ENCODE measurements at places on chromosomes 3 and 15.

DNA sequence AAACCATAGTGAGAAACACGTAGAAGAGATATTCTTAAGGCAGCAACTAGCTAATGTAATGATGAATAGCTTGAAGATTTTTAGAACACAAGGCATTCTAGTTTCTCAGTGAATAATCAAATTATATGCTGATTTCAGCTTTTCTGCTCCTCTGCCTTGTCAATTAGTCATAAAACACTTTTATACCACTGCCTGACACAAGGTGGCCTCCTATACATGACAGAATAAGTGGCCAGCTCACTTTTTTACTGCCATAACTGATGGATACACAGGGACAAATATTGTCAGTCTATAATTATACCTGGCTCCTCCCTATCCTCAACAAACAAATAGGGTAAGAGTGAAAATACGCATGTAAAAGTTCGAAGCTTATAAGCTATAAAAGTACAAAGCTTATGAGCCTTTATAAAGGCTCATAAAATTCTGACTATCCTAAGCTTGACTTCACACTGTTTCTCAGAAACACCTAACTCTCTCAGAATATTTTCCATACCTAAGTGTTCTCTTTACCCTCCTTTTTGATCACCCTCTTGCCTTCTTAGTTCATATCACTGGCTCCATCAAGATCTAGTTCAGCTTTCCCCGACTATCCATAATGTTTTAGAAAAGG is 81.6 kb downstream of the HERC1 start:
- DNase-seq, result peak; percentile 14

- DNase-seq, result no peak
Measured at GRCh38 chr3:176765382-176765900, 431.8 kb downstream of the TBL1XR1 start.

DNA sequence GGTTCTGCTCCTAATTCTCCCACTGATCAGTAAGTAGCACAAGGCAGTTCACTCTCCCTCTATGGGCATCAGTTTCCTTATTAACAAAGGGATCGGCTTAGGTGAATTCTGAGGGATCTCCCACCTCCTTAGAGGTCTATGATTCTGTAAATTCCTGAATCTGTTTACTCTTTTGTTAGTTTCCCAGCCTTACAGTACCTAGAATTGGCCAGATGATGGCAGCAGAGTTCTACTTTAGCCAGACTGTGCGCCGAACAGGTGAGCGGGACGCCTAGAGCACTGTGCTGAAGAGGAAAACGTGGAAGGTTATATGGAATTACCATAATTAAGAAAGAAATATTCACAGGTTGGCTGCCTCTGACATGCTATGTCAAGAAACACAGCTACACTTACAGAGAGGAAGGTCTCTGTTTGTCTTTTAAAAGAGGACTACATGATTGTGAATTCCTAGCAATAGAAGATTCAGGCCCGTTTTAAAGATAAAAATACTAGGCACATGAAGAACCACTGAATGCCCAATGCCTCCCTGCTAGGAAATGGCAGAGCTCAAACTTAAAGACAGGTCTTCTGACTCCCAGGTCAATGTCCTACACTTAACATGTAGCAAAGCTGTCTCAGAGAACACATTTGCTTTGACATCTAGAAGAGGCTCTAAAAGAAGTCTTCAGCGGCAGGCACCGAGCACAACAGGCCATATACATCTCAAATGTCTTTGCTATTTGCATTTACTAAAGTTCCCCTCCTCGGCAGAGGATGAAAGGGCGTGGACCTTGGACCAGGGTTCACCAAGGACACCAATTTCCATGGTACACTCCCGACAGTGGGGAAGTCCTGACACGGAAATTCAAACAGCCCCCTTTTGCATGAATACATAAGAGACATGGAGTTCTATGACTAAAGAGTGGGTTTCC is 259.9 kb downstream of the FGF12 start:
- peak; percentile 37 for DNase-seq

DNA sequence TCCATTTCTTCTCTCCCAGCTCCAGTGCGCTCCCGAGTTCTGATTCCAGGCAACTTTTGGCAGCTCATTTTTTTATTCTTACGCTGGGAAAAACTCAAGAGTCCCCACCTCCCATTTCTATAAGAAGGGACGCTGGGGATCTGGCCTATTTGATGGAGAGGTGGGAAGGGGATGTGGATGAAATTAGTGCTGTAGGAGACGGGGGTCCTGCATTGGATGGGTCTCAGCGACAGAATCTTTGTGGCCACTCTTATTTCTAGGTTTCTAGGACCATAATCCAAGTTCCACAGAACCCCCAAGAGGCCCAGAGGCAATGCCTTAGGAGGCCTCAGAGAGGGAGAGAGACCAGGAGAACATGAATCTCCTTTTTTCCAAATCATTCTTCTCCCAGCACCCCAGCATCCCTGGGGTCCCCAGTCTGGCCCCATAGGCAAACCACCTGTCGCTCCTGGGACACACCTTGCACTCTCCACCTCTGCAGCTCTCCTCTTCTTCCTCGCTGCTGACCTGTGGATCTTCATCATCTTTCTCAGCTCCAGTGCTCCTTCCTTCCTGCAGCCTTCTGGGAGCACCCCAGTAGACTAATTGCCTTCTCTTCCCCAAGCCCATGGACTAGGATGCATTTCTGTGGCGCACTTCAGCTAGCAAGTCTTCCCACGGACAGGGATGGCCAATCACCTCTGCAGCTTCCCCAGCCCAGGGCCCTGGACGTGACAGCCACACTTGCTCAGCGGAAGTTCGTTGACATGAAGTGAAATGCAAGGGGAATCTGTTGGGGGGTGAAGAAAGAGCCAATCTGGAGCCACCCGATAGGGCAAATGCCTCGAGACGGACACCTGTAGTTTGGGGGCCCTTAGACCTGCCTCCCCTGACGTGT is 100.1 kb upstream of the ALDH1A3 start:
- no peak for DNase-seq

DNA sequence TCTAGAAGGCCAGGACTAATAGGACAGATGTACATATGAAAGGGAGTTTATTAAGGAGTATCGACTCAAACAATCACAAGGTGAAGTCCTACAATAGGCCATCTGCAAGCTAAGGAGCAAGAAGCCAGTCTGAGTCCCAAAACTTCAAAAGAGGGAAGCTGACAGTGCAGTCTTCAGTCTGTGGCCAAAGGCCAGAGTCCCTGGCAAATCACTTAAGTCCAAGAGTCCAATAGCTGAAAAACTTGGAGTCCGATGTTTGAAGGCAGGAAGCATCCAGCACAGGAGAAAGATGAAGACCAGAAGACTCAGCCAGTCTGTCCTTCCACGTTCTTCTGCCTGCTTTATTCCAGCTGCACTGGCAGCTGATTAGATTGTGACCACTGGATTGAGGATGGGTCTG is 11.1 kb upstream of the CELF6 start:
- no peak for DNase-seq

DNA sequence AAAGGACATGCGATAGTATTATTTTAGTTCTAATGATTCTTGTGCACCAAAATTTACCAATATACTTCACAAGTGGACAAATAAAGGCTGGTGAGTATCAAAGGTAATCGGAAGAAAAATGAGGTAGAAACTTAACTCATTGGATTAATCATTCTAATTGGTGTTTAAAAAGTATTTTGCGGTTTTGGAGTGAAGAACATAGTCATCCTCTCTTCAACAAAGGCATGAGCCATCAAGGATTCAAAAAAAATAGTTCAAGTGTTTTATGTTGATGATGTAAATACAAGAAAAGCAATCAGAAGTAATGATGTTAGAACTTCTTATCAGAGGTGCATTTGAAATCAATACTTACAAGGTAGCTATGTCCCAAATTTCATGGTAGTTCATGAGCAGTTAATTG is 221.5 kb downstream of the P3H2 start:
- DNase-seq, result no peak

GRCh38 chr3:133390715-133391114 is 9.1 kb upstream of the BFSP2 start:
- no peak for DNase-seq

GRCh38 chr3:15161133-15161532 is 44.9 kb upstream of the CAPN7 start:
- DNase-seq, result no peak

- DNase-seq, result no peak
Measured at GRCh38 chr3:175383371-175383770, 524.2 kb downstream of the NAALADL2 start.

DNA sequence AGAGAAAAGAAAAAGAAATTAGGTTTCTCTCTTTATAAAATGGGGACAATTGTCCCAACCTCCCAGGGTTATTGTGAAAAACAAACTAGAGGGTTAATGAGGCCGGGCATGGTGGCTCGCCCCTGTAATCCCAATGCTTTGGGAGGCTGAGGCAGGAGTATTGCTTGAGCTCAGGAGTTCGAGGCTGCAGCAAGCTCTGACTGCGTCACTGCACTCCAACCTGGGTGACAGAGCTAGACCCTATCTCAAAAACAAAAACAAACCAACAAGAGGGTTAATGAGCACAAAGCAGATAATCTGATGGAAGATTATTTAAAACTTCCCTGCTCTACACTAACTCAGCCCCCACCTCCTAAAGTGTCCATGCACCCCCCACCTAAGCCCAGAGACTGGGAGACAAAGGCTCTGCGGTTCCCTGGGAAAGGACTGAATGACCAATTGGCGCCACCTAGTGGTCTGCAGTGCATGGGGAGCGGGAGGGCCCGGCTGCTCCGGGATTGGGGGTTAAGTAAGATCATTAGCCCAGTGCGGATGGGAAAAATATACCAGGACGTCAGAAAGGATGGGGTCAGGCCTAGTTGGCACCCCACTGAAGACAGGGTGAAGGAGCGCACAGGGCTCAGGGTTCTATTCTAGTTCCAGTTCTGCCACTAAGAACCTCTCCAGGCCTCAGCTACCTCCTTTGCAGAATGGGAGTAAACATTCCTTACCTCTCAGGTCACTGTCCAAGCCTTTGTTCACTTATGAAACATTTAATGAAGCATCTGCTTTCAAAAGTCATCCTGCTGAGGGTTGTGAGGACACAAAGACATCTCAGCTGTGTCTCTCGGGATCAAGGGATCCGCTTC is 15.6 kb downstream of the PIF1 start:
- DNase-seq, result peak; percentile 43

- DNase-seq, result no peak
Measured at GRCh38 chr15:90681480-90681879, 35.7 kb upstream of the BLM start.

DNA sequence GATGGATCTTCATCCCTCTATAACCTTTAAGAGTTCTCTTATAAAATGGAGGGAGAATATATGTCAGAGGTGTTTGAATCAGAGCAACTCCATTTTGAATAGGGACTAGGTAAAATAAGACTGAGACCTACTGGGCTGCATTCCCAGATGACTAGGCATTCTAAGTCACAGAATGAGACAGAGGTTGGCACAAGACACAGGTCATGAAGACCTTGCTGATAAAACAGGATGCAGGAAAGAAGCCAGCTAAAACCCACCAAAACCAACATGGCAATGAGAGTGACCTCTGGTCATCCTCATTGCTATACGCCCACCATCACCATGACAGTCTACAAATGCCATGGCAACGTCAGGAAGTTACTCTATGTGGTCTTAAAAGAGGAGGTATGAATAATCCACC is 211.0 kb downstream of the GBE1 start:
- no peak for DNase-seq

DNA sequence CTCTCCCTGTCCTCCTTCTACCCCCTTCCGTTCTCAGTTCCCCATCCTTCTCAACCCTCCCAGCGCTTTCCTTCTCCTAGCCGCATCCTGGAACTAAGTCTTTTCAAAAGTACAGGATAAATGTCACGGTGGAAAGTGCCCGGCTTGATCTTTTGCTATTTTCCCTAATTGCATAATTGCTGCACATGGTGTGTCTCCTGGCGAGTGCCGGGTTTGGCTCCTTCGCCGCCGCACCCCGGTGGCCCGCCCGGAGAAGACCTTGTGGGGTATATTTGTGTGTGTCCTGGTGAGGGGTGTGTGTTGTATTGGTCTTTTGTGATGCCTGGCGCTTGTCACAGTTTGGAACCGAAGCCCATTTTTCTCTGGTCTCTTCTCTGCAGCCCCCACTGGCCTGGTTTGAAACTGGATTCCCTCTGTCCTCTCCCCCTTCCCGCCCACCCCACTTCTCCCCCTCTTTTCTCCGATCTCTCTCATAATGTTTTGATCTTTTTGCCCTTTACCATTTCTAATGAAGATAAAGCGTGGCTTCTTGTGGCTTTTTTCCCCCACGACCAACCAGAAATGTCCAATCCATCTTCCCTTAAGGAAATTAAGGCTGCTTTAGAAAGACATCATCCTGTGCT is 692 bp downstream of the UBE2E2 start:
- DNase-seq, result no peak

GRCh38 chr3:99108508-99108907 is 207.0 kb upstream of the DCBLD2 start:
- no peak for DNase-seq

DNA sequence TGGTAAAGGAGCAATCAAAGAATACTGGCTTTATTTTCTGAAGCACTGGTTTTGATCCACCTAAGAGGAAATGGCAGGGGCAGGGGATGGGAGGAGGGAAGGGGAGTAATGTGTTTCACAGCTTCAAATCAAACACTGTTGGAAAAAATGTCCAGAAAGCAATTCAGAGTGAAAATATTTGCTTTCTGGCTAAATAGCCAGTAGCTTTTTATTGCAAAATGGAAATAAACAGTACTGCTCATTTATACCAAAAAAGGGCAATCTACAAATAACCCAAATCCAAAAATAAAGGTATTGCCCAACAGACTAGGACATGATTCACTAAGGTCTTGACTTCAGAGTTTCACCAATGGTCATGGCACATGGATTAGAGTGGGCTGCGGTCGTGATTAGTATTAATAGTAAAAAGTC is 279.3 kb upstream of the THBS1 start:
- DNase-seq, result no peak
